Hypothalamus (tissue), 51 donors: ENCODE measurements at places on chromosomes 11 and 22.
A peak's percentile ranks its signal among the peaks of the same experiment; 100 is the strongest.

DNA sequence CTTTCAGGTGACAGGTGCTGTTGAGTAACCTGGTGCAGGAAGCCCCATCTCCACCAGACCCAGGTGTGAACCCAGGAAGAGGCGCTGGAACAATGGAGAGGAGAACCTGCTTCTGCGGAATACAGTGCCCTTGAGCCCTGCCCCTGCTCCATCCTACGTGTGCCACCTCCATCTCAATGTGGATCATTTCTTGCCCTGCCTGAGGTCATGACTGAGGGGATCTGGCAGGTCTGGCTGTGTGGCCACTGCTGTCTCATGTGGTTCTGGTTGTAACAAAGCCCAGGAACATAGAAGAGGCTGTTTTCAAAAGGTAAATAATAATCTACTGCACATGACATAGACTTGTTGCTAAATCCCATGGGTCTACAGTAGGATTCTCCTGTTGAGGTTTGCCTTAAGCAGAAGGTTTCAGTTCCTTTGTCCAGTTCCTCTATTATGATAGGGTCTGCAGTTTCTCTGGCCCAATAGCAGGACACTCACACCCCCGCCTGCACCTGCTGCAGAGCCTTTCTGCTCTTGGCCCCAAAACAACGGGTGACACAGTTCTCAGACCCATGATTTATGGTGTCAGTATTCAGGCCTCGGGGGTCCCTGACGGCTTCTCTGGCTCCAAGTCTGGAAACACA lies 113.5 kb upstream of the IGLL5 start:
- no peak for DNase-seq

DNA sequence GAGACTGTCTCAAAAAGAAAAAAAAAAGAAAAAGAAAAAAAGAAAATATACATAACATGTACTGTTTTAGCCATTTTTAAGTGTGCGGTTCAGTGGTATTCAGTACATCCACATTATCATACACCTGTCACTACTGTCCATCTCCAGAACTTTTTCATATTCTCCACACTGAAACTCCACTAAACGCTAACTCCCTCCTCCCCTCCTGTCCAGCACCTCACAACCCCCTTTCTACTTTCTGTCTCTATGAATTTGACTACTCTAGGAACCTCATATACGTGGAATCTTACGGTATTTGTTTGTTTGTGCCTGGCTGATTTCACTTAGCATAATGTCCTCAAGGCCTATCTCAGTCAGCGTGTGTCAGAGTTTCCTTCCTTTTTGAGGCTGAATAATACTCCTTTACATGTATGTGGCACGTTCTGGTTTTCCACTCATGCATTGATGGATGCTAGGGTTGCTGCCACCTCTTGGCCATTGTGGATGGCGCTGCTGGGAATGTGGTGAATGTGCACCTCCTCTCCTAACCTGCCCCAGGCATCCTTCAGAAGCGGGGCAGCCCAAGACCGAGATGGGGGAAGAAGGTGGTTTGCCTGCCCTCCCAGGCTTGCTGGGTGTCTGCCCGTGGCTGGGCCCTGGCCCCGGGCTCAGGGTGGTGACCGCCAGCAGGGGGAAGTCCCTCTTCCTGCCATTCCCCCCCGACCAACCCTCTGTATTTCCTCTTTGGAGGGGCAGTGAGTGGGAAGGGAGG lies 60.5 kb downstream of the BCR start:
- DNase-seq, result no peak

DNA sequence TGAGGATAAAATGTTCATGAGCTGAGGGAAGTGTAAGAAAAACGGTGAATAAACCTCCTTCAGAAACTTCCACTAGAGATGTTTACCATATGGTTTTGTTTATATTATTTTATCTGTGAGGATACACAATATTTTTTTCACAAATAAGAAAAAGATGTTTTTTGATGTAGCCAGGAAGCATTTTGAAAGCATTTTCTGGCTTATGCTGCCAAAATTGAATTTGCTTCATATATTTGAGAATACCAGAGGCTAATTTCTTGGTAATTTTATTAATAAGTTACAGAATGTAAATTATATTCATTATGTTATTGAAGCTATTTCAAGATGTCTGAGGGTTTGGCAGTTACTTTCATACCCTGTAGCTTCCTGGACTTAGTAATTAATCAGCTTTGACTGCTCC lies 686.6 kb downstream of the LUZP2 start:
- DNase-seq, result no peak

GRCh38 chr11:66365711-66366619 lies 5.6 kb downstream of the SLC29A2 start:
- no peak for DNase-seq

DNA sequence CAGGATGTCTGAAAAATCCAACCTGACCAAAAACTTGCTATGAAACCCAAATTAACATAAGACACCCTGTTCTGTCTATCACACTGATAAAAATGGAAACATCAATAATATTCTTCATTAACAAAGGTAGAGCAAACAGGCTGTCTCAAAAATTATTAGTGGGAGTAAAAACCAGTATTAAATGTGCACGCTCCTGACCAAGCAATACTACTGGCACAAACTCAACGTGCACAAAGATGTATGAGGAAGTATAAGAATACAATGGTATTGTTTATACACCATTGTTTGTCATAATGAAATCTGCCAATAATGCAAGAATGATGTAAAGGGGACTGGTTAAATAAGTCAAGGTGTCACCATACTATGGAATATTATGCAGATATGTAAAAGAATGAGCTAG lies 288.5 kb downstream of the MN1 start:
- no peak for DNase-seq

DNA sequence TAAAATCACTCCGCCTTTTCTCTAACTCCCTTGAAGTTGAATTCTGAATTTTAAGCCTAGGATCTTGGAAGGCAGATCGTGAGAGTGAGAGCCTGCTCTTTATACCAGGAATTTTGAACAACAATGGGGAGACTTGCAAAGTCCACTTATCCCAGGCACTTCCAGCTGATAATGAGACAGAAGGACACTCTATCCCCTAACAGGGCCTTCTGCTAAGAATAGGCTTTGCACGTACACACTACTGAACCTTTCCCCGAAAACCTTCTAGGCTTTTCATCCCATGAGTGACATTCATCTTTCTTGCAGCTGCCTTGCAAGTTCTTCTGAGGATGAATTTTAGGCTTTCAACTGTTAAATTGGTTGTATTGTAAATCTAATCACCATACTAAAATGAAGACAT lies 44.0 kb upstream of the WT1 start:
- no peak for DNase-seq

DNA sequence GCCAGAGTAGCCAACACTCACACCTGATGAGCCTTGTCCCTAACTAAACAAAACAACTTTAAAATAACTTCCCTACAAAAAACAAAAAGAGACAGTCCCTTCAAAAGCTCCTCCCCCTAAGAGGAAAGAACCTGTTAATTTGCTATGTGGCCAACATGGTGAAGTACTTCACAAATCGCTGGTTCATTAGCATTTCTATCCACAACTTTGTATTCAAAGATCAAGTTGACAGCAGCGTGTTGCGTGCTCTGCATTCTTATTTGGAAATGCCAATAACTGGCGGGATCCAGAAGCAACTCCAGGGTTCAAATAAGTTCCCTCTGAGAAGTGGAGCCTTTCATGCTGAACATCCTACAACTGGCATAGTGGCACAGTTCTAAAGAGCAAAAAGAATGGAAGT lies 48.6 kb downstream of the CADM1 start:
- DNase-seq, result no peak

DNA sequence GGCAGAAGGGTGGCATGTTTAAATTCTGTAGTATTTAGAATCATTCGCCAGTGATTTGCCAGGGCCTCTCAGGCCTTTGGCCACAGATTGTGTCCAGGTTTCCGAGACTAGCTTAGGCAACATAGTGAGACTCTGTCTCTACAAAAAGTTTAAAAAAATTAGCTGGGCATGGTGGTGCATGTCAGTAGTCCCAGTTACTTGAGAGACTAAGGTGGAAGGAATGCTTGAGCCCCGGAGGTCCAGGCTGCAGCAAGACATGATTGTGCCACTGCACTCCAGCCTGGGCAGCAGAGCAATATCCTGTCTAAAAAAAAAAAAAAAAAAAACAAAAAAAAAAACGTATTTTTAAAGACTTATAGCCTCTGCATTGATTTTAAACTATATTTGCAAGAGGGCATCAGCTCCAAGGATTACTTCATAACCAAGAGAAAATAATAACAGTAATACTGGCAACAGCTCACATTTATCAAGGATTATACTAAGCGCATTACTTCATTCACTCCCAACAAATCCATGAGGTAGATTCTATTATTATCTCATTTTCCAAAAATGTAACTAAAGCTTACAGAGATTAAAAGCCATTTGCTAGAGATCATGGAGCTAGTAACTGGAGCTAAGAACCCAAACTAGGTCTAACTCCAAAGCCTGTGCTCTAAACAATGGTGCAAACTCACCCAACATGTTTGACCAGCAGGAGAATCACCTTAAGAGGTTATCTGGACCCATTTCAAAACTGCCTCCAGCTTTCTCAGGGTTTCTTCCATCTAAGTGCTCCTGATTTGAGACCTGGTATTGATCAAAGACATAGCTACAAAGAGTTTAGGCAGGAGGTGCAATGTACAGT lies 32.6 kb upstream of the SLC6A5 start:
- DNase-seq, result no peak

GRCh38 chr11:108115500-108116140 lies 5.7 kb upstream of the ACAT1 start:
- DNase-seq, result peak; percentile 82

DNA sequence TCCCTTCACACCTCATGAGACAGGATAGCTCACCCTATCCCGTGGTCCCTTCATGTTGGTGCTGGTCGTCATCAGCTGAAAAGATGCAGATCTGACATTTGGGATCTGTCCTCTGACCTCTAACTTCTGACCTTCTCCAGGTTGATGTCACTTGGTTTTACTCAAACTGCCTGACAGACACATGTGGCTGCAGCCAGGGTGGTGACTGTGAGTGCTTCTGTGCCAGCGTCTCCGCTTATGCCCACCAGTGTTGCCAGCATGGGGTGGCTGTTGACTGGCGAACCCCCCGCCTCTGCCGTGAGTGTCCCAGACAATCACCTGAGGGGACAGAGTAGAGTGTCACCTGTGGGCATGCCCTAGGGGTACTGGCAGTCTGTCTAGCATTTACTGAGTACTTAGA lies 49.7 kb downstream of the OTOG start:
- no peak for DNase-seq

DNA sequence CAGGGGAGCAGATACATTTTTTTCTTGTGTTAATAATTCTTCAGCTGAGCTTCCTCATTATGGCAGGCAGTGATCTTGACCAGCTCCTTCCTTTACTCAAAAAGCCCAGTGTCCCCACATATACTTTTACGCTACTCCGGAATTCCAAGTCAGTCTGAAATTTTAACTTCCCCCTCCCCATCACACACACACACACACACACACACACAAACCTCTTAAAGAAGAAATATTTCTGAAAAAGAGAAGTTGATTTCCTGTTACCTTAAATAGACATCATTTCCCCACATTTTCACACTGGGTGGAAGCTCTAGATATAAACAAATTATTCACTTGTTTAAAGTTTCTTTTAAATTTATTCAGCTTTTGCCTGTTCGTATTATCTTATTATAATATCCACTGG lies 113.9 kb downstream of the DBX1 start:
- no peak for DNase-seq

- DNase-seq, result no peak
Measured at GRCh38 chr11:128205796-128206195, 381.6 kb downstream of the ETS1 start.

- DNase-seq, result no peak
Measured at GRCh38 chr22:40463683-40464082, 93.3 kb downstream of the SGSM3 start.

- no peak for DNase-seq
Measured at GRCh38 chr22:47626428-47627390, 864.3 kb downstream of the TBC1D22A start.

DNA sequence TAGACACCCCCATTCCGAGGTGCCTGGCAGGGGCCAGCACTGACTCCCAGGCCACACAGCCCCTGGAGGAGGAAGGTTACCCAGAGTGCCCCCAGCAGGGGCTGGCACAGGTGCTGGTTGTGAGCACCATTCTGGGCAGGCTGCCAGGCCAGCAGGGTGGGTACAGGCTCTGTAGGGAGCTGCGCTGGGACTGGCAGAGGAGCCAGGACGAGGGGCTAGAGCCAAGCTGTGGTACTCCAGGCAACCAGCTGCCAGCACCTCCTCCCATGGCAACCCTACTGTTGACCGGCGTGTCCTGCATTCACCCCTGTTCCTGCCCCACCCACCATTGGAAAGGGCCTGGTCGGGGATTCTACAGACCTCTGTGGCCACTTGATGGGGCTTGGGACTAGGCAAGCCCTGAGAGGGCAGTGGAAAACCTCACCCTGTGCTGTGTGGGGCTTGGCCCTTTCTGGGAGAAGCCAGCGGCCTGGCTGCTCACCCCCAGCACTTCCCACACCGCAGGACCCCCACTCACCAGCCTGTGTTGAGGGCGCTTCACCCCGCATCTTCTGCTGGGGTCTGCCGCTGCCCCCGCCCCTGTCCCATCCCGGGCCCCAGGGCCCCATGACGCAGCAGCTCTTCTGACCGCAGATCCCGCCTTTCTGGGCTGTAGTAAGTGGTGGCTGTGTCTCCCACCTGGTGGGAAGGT lies 1.9 kb downstream of the CLDN5 start:
- peak; percentile 46 for DNase-seq

GRCh38 chr22:42856179-42856864 lies 751 bp downstream of the ARFGAP3 start:
- DNase-seq, result no peak

DNA sequence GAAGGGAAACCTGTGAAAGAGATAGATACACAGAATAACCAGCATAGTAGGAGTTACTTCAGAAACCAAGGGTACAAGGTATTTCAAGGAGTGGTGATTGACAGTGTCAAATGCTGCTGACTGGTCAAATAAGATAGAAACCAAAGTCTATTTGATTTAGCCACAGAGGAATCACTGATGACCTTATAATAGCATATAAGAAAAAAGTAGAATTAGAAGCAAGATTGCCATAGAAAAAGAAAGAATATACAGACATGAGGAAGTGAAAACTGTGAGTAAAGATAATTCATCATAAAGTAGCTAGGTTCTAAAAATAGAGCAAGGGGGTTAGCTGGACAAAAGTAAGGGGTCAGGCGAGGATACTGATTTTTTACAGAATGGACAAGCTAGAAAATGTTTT lies 14.2 kb downstream of the ZBTB44 start:
- no peak for DNase-seq

DNA sequence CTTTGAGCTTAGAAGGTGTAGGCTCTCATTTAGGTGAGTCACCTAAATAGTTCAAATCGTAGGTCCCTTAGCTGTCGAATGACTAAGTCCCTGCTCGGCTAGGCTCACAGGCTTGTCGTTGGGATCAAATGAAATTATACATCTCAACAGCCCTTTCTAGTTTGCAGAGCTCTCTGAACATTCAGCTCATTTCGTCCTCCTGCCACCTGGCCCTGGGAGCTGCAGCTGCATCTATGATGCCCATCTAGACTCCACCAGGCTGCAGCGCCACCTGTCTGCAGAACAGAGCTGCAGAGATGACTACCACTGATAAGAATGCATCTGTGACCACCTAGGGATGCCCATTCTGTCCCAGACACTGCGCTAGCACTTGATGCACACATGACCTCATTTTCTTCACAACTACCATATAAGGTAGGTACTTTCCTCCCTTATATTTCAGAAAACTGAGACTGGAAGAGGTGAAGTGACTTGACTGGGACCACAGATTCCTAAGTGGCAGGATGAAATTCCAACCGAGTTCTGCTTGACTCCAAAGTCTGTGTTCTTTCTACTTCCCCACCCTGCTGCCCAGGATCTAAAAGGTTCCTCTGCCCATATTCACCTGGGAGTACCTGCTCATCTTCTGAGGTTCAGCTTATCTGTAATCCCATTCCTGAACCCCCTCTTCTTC lies 141.1 kb upstream of the NARS2 start:
- no peak for DNase-seq
